ENCODE measurements at places on chromosomes 11 and 22.

GRCh38 chr22:32905400-32905799 is 103.9 kb downstream of the TIMP3 start:
- no peak for DNase-seq

- DNase-seq: no peak
Measured at GRCh38 chr11:82267186-82267585, 466.5 kb downstream of the FAM181B start.

DNA sequence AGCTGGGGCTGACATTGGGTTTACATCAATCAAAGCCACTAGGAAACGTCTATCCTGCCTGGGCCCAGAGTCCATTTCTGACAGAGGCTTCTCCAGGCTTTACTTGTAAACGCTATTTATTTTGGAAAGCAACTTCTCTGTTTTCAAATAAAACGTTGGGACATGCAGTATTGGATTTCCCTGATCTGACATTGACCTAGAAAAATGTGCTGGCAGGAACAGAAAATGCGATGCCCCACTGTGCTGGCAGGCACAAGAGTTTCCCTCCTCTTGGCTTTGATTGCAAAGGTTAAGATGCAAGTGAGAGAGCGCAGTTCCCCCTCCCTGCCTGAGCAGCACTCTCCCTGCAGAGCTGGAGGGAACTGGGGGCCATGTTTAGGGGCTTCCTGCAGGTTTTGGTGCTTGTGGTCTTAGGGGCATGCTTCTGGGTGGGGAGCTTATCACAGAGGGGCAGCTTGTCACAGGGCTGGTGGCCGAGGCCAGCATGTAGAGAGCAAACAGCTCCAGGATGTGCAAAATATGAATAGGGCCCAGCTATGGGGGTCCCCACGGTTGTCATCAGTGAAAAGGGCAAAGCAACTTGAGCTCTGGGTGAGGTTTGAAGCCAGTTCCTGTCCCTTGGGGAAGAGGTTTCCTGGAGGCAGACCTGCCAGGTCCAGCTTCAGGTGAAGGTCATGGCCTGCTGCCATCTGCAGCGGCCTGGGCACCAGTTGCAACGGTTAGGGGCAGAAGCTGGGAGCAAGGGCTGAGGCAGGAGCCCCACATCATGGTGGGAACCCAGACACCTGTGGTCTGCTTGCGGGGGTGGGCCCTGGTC is 42.3 kb upstream of the DKK3 start:
- DNase-seq: peak; percentile 92

- no peak for DNase-seq
Measured at GRCh38 chr11:19225581-19225980, 15.2 kb downstream of the E2F8 start.

- DNase-seq: no peak
Measured at GRCh38 chr22:45600790-45601730, 70.6 kb upstream of the ATXN10 start.

DNA sequence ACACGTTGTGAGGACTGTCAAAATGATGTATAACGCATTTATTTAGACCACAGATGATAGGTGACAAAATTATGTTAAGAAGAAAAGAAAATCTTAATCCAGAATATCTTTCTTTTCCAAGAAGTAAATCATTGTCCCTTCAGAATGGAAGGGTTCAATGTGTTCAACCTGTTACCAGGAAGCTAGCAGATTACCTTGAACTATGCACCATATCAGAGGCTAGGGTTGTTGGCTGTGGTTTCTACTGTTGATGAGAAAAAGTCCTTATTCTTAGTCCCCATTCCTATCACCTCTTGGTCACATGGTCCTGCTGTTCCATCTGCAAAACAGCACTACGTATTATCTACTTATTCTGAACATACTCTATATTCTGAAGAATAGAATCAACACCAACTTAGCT is 339.5 kb upstream of the CADM1 start:
- DNase-seq: no peak

GRCh38 chr11:12683874-12684273 is 9.7 kb downstream of the TEAD1 start:
- no peak for DNase-seq

DNA sequence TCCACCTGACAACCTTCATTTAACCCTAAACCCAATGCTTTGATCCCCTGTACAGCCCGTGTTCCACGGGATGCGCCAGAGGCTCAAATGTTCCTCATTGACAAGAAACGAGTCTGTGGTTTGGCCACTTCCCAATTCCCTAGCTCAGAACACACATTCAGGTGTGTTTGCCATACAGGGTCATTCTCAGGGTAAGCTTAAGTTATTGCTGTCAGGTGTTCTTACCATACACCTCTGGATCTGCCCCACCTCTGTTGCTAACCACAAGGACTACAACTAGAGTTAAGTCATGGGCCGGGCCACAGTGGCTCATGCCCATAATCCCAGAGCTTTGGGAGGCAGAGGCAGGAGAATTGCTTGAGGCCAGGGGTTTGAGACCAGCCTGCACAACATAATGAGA is 45.6 kb upstream of the POLD3 start:
- DNase-seq: no peak

DNA sequence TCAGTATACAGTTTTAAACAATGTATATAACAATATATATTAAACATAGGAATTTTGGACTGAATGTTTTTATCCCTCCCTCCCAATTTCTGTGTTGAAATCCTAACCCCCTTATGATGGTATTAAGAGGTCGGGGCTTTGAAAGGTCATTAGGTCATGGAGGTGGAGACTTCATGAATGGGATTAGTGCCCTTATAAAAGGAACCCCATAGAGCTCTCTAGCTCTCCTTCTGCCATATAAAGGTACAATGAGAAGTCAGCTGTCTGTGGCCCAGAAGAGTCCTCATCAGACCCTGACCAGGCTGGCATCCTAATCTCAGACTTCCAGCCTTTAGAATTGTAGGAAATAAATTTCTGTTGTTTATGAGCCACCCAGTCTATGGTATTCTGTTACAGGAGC is 6.5 kb downstream of the NNMT start:
- DNase-seq: no peak

DNA sequence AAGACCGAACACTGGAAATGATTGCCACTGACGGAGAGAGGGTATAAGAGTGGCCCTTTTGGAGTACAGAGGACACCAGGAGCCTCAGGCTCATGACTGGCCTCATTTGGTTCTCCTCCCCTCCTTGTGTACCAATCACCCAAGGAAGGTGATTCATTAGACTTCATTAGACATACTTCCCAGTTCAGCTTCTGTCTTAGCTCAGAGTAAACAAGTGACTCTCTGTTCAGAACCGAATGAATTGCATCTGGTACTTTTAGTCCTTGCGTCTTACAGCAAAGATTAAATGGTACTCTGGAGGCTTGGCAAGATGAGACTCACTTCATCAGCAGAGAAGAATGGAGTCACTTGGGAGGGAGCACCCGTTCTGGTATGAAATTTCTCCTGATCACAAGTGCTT is 75.2 kb downstream of the ZNRF3 start:
- DNase-seq: no peak

GRCh38 chr22:22655452-22656290 is 11.3 kb downstream of the GGTLC2 start:
- DNase-seq: no peak

DNA sequence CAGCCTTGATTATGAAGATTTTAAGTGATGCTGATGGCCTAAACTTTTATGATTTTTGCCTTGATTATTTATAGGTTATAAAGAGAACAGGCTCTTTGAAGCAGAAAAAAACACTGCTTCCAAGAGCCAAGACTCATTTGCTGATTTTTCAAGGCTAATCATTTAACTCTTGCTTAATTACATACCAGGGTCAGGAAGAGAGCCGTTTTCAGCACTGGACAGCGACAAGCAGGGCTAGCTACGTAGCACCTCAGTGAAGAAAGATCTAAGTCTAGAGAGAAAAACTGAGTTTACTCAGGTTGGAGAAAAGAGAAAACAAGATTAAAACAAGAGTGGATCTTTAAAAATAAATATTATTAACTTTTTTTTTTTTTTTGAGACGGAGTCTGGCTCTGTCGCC is 615.4 kb upstream of the B3GAT1 start:
- DNase-seq: no peak

DNA sequence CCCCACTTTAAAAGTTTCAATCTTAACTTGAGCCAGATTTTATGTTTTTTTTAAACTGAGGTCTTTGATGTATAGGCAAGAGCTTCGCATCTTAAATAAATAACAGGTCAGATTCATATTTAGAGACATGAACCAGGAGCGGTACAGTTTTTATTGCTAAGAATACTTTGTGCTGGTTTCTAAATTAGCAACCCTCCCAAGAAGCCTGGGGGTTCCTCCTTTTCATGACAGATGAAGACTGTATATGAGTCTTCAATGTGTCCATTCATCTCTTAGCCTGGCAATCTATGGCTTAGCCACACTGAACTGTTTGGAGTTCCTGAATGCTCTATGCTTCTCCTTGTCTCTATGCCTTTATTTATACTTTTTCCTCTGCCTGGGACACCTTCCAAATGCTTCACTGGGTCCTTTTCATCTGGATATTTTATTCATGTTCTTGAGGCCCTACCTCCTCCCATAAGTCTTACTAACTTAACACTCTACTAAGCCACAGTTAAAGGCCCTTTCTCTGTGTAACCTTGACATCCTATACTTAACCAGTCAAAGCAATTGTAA is 338.6 kb downstream of the INSC start:
- no peak for DNase-seq

DNA sequence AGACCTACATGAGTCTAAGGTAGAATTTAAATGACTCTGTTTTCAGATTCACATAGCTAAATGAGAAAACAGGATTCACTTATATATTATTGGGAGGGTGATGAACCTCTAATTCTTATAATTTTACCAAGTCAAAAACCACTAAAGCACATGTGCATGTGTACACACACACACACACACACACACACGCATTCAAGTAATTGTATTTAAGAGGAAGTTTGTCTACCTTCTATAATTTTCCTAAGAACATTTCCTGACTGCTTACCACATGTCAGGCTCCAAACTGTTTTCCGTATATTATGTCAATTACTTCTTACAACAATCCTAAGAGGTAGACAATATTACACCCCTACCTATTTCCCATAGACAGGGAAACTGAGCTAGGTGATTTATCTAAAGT is 6.7 kb downstream of the RNF141 start:
- DNase-seq: no peak

DNA sequence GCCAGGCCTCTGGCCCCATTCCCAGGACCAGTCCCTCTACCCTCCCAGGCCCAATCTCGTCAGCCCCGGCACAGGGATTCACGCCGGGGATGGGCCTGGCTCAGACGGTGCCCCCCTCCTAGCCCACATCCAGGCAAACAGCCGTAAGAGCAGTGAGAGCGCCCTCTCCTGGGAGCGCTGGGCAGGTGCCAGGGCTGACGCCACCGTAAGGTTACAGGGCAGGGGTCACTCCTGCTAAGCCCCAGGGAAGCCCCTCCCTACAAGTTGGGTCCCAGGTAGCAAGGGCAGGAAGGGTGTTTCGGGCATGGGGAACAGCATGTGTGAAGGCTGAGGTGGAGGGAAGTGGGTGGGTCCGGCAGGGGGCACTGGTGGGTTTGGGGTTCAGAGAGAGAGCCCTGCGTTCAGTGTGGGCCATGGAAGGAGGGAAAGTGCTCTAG is 19.2 kb upstream of the PPARA start:
- DNase-seq: no peak

DNA sequence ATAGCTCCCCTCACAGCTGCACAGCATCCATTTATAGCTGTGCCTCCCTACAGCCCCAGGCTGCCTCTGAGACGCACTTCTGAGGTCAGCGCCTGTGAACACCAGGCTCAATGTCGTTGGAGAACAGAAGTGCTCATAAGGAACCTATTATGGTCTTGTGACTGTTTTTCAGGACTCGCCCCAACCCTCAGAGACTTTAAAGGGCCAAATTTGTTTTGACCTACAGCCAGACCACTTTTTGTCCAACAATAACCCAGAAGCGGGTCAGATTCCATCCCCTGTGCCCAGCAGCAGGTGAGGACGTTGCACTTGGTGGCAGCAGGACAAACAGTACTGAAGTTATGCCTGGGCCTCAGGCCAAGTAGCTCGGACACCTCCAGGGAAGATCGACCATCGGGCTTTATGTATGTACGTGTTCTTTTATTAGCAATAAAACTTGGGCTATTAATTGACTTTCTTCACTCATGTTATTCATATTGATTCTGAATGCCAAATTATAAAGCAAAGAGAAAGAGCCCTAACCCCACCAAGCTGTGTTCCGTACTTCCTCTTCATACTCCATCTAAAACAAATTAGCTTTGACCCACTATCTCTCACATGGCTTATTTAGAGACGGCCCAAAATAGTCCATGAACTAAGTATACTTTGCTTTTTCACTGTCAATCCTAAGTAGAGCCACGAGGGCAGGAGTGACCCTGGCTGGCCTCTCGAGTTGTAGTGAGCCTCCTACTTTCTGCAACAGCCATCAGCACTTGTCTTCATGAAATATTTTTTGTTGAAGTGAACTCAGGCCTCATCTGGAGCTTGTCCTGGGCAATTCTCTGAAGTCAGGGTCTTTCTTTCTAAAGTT is 92.3 kb upstream of the PAX6 start:
- no peak for DNase-seq

GRCh38 chr22:19514831-19515565 is 9.2 kb downstream of the CLDN5 start:
- DNase-seq: no peak

GRCh38 chr11:65214212-65214845 is 32.6 kb downstream of the CAPN1 start:
- no peak for DNase-seq

GRCh38 chr11:16926883-16927626 is 87.2 kb downstream of the PLEKHA7 start:
- no peak for DNase-seq

GRCh38 chr11:69718147-69718546 is 14.3 kb upstream of the FGF19 start:
- DNase-seq: peak; percentile 61

DNA sequence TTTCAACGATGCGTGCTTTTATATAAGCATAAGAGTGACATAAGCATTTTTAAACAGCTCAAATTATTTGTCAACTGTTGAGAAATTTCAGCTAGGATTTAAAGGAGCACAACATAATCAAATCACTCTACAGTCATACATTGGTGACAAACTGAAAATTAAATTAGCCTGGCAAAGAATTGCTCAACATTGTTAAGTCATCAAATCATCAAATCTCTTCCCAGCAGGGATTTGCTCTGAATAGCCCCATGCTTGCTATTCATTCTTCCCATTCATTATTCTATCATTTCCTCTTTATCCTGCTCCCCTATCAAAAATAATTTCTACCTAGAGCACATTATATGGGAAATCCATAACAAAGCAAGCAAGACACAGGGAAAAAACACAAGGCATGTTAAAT is 198.7 kb upstream of the LUZP2 start:
- no peak for DNase-seq
